ENCODE measurements at places on chromosomes 7 and 10.

GRCh38 chr7:140033036-140033435, 29.7 kb downstream of the PARP12 start:
- no peak for DNase-seq

GRCh38 chr10:124282326-124282725, 136.4 kb downstream of the OAT start:
- DNase-seq, result no peak

DNA sequence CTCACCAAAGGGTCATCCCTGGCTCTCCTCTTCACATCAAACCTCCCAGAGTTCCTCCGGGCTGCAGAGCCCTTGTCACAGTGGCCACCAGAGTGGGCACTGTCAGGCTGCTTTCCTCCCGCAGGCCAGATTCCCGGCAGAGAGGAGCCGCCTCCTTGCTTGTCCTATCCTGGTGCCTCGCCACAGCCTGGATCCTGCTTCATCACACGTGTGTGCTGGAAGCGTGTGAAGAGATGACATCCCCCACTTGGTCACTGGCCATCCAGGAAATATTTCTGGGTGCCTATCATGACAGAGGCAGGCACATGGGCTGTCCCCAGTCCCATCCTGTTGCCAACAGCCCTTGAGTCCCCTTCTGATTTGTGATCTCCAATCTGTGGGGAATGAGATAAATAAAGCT, 15.0 kb downstream of the INSIG1 start:
- no peak for DNase-seq

DNA sequence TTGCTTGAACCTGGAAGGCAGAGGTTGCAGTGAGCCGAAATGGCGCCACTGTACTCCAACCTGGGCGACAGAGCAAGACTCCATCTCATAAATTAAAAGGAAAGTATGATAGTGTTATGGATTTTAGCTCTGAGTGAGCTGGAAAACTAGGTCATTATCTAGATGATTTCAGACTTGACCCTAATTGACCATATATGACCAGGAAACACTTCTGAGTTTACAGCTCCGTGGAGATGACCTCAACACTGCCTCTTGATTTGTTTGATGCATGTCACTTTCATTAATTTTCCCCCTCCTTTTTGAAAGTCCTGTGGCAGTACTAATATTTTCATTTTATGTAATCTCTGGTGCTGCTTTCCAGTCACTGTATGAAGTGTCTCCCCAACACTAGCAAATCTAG, 7.8 kb upstream of the SEC61A2 start:
- DNase-seq, result no peak

GRCh38 chr7:29430279-29430949, 133.2 kb upstream of the PRR15 start:
- no peak for DNase-seq

DNA sequence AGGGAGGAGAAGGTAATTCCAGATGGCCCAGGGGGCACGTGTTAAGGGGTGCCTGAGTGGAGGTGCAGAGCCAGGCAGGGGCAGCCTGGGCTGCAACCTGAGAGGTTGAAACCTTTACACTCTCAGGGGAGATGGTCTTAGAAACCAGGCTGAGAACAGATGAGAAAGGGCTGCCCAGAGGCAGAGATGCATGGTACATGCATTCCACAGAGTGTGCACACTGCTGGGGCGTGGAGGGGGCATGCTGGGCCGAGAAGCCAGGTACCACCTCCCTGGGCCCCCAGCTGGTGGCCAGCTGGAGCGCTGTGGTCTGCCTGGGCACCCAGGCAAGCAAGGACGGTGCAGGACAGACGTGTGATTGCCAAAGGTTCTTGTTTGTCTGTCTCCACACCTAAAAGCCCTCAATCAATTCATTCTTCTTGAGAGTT, 14.1 kb upstream of the CSGALNACT2 start:
- no peak for DNase-seq

Data from head of caudate nucleus (tissue), 42 donors.